ENCODE measurements at places on chromosomes 7 and 10.

DNA sequence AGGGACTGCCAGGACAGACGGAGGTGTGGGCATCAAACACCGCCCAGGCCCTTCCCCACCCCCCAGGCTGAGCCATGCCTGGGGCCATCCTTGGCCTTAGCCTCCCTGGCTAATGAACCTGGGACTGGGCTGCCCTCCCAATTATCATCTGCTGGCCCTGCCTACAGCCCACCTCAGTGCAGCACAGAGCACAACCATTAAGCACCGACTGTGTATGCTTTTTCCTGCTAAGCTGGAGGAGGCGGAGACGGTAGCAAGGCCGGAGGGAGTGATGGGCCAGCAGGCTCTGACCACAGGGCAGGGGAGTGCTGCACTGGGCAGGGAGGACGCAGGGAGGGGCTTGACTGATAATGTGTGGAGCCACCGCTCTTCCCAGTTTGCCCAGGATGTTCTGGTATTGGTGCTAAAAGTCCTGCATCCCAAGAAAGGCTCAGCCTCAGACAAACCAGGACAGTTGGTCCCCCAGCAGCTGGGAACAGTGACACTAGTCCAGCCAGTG, 72.0 kb downstream of the C10orf143 start:
- no peak for DNase-seq

- DNase-seq: no peak
These were observed 58.0 kb downstream of the DAGLB start for GRCh38 chr7:6389728-6390127.

DNA sequence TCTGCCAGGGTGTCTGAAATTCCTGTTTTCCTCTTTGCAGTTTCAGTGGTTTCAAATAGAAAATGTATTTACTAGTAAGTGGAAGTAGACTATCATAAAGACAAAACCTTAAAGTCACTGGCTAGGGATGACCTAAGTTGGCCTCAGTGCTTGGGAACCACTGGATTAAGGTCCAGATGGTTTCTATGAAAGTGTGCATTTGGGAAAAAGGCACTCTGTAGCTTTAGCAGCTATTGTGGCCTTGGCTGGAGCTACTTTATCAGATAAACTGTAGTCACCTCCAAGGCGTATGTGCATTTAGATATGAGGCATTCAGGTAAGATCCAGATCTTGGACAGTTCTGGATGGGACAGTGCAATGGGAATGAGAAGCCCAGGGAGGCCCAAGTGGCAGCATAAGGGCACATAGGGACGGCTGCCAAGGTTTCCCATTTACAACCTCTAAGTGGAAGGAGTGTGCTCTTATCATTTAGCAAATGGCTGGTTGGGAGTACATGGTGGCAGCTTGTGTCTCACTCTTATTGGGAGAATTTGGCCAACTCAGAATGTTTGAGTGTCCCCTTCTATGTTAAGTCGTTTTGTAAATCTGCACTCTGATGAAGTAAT, 185.6 kb downstream of the LRMDA start:
- DNase-seq: no peak

GRCh38 chr10:84047258-84048010, 91.9 kb upstream of the GHITM start:
- no peak for DNase-seq

GRCh38 chr7:151056666-151057505, 811 bp downstream of the CDK5 start:
- DNase-seq: no peak

DNA sequence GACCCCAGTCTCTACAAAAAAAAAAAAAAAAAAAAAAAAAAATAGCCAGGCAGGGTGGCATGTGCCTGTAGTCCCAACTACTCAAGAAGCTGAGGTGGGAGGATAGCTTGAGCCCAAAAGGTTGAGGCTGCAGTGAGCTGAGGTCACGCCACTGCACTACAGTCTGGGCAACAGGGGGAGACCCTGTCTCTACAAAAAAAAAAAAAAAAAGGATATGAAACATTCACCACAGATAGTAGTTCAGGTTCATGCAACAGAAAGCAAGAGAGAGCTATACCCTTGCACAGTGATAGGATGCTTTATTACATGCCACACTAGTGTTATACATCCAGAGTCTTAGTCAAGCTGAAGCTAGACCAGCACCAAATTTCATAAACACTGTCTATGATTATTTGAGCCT, 148.4 kb upstream of the KAT6B start:
- DNase-seq: no peak

DNA sequence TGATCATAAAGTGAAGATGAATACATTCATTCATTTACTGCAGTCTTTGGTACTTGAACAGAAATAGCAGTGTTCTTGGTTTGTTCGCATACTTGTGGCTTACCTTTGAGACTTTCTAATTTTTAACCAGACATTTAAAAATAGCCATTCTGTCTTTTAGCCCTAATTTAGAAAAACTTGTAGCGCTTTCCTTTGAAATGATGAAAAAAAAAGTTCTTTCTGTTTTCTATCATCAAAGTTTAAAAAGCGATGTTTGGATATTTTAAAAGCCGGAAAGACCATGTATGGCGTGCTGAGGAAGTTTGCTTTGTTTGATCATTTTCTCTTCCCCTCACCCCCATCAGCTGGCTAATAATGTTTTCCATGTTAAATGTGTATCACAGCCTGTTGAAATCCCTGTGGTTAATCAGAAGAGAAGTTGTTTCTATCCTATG, 116.3 kb downstream of the CUX1 start:
- no peak for DNase-seq

Measured in stimulated activated CD4-positive, alpha-beta T cell treated with anti-CD3 and anti-CD28 coated beads, Interleukin-15, amount 100 ng/mL, for 1 hour (primary cell).